ENCODE measurements at places on chromosomes 4 and X.

DNA sequence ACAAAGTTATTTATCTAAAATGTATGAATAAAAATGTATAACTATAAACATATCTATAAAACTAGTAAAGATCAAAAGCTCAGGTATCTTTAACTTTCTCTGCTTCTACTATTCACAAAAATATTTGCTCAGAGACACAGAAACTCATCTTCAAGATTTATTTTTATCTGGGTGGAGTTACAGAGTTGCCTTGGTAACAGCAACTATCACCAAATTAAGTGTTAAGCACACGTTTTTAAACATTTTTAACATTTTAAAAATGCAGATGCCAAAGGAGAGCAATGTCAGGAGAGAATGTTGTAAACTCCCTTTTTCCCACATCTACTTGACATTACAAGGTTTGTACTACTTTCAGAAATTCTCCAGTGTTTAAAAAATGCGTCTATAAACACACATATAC lies 71.4 kb downstream of the SNCA start:
- DNase-seq, result no peak

DNA sequence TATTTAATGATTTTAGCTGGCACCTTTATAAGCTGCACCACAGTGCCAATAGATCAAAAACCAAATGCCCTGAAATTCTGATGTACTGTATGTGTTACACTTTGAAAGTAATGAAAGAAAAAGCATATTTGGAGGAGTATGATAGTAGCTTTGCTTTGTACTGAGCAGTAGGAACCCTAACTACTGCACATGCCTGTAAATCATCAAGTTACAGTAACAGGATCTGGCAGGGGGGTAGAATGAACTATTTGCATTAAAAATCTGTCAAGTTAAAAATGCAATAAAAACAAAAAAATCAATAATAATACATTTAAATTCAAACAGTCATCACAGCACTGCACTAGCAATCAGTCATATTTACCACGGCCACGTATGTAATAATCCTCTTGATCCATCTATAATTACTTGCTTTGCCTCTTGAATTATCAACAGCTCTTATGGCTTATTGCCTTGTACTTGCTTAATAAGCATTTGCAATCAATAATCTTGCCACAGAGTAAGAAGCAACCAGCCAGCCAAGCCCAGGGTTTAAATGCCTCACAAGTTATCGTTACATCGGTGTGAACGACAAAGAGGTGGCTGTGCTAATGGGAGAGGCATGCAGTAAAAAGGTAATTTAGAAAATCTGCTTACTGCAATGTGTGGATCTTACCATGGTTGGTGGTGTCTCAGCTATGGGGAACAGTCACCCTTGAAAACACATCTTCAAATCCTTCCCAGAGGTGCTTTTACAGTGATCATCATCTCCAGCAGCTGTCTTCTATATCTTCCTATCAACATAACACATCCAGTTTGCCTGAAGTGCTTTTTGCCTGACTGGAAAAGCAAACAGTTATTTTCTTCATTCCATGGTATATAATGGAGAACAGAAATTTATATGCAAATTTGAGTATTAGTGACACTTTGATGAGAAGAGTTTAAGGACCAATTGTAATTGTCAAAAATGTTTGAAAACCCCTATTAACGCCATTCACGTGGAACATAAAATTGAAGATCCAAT lies 1812.1 kb upstream of the ADGRL3 start:
- DNase-seq, result no peak

DNA sequence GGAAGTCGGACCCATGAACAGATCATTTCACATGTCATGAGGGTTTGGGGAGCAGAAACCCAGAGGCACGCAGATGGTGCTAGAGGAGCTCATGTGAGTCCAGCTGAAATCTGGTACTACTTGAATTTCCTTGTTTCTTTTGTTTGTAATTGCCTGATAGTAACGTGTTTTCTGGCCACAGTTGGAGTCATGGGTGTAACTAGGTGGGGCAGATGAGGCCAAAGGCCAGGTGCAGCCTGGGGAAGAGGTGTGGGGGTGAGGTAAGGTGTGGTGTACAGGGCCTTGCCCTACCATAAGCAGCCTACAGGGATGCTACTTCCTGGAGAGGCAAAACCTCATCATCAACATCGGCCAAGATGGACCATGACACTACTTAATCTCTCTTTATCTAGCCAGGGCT lies 271.4 kb downstream of the PTTG2 start:
- DNase-seq, result no peak

GRCh38 chr4:174595141-174595929 lies 73.0 kb upstream of the HPGD start:
- DNase-seq, result no peak

- DNase-seq, result no peak
Observed at GRCh38 chr4:1502976-1503375, 96.7 kb upstream of the NKX1-1 start.

- DNase-seq, result no peak
Observed at GRCh38 chr4:16271411-16271810, 45.1 kb upstream of the TAPT1 start.

DNA sequence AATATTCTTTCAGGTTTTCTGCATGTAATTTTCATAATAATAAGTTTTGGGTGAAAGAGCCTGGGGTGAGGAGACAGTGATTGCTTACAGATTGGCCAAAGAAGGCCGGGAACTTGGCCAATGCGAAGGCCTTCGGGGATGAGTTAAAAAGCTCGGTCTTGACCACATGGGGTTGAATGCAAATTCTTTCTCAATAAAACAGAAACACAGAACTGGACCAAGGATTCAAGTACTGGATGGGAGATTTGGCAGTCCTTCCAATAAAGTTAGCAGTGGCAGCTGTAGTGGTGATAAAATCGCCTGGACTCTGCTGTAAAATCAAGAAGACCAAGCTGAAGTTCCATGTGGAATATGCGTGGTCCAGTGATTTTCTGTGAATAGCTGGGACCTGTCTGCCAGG lies 282.2 kb upstream of the KLF3 start:
- no peak for DNase-seq

GRCh38 chr4:4456351-4456750 lies 69.4 kb downstream of the NSG1 start:
- no peak for DNase-seq

GRCh38 chrX:2610246-2611170 lies 80.6 kb upstream of the CD99 start:
- no peak for DNase-seq

DNA sequence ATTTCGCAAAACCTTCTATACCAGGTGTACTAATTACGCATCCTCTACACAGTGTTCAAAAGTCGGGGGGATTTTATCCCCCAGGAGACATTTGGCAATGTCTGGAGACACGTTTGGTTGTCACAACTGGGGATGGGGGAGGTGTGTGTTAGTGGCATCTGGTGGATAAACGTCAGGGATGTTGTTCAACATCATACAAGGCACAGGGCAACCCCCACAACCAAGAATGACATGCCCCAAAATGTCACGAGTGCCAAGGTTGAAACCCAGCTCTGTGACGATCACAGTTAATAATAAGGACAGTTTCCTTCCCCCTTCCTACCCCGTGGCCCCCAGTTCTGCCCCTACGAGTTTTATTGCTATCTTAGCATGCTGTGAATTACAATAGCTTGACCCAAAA lies 15.9 kb upstream of the SEL1L3 start:
- DNase-seq, result no peak

- DNase-seq, result no peak
Observed at GRCh38 chr4:99947190-99947578, 766 bp upstream of the DNAJB14 start.

- DNase-seq, result no peak
Observed at GRCh38 chr4:172865103-172865502, 303.5 kb upstream of the GALNT7 start.

DNA sequence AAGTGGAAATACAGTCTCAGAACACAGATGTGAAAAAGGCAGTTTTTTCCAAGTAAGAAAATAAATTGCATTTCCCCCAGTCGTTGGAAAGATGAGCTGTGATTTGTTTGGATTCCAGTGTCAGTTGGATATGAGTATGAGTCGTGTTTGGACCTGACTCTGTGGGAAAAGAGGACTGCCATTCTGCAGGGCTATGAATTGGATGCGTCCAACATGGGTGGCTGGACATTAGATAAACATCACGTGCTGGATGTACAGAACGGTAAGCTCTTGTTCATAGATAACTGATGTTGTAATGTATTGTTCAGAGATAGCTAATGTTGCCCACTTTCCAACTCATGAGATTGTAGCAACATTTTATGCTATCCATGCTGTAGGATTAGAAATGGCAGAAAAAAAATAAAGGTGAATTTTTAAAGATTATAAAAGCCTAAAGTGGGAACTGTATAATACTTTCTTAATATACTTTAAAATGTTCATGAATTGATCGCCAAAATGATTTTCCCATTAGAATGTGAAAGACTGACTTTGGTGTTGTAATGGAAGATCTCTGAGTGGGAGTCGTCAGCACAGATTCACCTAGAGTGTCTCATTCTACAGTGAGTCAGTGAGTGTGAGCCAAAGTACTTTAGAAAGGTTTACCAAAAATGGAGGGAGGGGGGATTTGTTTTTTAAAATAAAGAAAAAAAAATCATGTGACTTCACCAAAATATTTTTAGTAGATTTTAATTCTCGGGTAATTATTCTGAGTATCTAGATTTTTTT lies 178.7 kb downstream of the DCTD start:
- no peak for DNase-seq

- no peak for DNase-seq
Observed at GRCh38 chr4:40205259-40206198, 8.7 kb downstream of the RHOH start.

GRCh38 chrX:114152130-114152529 lies 431.8 kb upstream of the HTR2C start:
- no peak for DNase-seq

- DNase-seq, result no peak
Observed at GRCh38 chr4:100103671-100104070, 86.6 kb downstream of the DDIT4L start.
